Adrenal gland (tissue), 19 donors: ENCODE measurements at places on chromosomes 7 and 10. TPM values are rescaled to one million over a fixed set of nuclear protein-coding genes. Genes with fewer than 3 reads are reported as not detected.

NDUFB2 gene
- total RNA-seq = 465 TPM

LRRC17 gene
- total RNA-seq = 1.5 TPM

MORN4 gene
- total RNA-seq = 11.4 TPM

FUOM gene
- total RNA-seq = 6.2 TPM

HTRA1 gene
- 47.0 TPM for total RNA-seq

CTBP2 gene
- 59.0 TPM for total RNA-seq

ACTA2 gene
- total RNA-seq = 48.5 TPM

SPDYE6 gene
- not detected for total RNA-seq

STEAP1 gene
- 1.1 TPM for total RNA-seq

HMX2 gene
- total RNA-seq = not detected

SLC13A1 gene
- total RNA-seq = not detected

ABCF2 gene
- 26.6 TPM for total RNA-seq

COL28A1 gene
- total RNA-seq = 1.9 TPM

WNT8B gene
- not detected for total RNA-seq

LBX1 gene
- total RNA-seq = not detected

PPP1R3A gene
- not detected for total RNA-seq

SLC39A12 gene
- total RNA-seq = not detected

FAM241B gene
- total RNA-seq = 2.8 TPM

PNLIPRP1 gene
- not detected for total RNA-seq

FEZF1 gene
- not detected for total RNA-seq

KCNH2 gene
- 3.8 TPM for total RNA-seq

HOXA1 gene
- total RNA-seq = 0.77 TPM

TIMM23 gene
- 64.2 TPM for total RNA-seq

RADIL gene
- total RNA-seq = 7.8 TPM

HOXA7 gene
- 39.1 TPM for total RNA-seq

H2BK1 gene
- total RNA-seq = not detected

EN2 gene
- total RNA-seq = 0.19 TPM

NPFFR1 gene
- total RNA-seq = 0.24 TPM
